ENCODE measurements at places on chromosomes 5 and 9. TPM values are rescaled to one million over a fixed set of nuclear protein-coding genes. Genes with fewer than 3 reads are reported as not detected.

- DNase-seq, result no peak
Observed at GRCh38 chr9:80078826-80079225, 507.1 kb downstream of the TLE4 start.

GRCh38 chr9:40927851-40928802 is 200.4 kb downstream of the FOXD4L6 start:
- no peak for DNase-seq

DNA sequence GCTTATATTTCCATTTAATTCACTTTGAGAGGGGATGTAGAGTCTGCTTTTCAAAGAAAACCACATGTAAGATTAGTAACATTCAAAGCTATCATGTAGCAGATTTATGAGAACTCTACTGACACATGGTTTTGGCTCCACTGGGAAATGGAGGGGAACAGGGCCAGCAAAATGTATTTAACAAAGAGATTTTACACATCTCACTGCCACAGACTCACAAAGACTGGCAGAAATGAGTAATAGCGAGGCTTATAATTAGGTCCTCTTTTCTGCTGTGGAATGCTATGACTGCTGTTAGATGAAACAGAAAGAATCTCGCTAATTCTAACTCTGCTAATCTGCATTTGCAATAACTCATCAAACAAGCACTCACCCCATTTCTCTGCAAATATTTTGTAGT is 4.5 kb downstream of the DAP start:
- DNase-seq, result no peak

DNA sequence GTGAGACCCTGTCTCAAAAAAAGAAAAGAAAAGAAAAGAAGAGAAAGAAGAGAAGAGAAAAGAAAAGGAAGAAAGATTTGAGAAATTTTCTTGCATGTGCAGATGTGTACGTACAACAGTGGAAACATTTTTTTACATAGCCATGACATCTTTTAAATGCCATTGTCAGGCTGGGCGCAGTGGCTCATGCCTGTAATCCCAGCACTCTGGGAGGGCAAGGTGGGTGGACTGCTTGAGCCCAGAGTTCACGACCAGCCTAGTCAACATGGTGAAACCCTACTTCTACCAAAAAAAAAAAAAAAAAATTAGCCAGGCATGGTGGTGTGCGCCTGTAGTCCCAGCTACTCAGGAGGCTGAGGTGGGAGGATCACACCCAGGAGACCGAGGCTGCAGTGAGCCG is 6.6 kb downstream of the LMAN2 start:
- no peak for DNase-seq

GRCh38 chr5:153824909-153825308 is 213.8 kb downstream of the FAM114A2 start:
- no peak for DNase-seq

GRCh38 chr9:38271666-38272241 is 120.7 kb upstream of the ALDH1B1 start:
- no peak for DNase-seq

DNA sequence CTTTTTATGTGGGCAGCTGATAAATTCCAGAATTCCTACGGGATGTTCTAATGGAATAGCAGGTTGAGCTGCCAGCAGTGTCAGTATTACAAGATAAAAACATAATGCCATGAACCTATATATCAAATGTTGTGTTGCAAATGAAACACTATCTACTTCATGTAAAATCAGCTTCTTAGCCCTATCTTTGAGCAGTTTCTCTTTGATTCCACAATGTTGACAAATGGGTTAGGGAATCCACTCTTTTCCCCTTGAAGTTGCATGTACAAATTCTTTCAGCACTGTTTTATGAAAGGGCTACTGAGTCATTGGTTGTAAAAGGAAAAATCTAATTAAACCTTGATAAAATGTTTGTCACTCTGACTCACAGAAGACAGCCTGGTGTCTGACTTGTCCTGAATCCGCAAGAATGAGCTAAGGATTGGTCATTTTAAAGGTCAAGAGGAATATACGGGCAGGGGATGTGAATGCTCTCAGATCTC is 950.6 kb upstream of the NUDT12 start:
- no peak for DNase-seq

- DNase-seq, result no peak
Observed at GRCh38 chr9:71984403-71984802, 73.0 kb downstream of the C9orf85 start.

GRCh38 chr5:8953016-8953415 is 592.9 kb downstream of the SEMA5A start:
- DNase-seq, result no peak

GRCh38 chr5:151212406-151212798 is 11.5 kb downstream of the CCDC69 start:
- no peak for DNase-seq

- no peak for DNase-seq
Observed at GRCh38 chr5:133292300-133292699, 240.5 kb downstream of the HSPA4 start.

DNA sequence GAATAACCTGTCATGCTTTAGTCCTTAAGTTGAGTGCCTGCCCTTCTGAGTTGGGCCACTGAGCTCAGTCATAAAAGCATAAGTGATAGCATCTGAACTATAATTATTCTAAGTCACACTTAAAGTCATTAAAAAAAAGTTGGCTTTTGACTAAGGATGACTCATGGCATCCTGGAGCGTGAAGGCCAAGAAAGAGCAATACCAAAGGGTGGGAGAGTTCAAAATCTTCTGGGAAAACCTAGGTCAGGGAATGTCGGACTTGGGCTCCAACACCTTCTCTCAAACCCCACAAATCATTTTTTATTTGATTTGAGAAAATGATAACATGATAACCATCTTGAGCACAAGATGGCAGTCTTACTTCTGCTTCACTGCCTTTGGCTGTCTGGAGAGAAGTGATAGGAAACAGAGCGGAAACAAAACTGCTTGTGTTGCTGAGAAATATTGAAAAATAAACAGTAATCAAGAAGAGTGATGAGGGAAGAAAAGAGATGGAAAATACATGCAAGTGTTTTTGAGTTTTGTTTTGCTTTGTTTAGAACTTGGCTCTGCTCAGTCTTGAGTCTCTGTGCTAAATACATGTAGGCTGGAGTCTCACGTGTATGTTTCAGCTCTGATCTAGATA is 16.9 kb upstream of the NTRK2 start:
- DNase-seq, result no peak

DNA sequence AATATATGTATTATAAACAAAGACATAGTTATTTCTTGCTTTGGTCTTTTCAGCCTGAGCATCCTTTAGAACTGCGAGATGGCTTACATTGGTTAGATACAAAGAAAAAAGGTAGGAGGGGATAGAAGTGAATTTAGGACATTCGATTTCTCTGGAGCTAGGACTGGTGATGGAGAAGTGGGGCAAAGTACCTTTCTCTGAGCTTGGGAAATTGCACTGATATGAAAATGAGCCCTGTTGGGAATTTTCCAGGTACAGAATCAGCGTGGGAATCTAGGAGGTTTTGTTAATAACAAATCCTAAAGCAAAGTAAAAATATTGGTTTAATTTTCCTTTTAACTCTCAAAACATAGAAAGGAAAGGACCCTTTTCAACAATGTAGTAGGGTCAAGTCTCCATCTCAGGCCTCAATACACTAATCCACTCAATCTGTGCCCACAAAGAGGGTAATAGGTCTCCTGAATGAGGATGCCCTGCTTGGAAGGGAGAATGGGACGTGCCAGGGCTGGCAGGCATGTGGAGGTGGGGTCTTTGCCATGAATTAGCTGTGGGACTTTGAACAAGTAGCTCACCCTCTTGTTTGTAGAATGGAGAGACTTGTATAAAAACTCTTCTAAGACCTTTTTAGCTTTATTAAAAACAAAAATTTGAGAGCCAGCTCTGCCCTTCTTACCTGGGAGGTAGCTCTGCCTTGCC is 17.7 kb downstream of the SNX18 start:
- no peak for DNase-seq

DNA sequence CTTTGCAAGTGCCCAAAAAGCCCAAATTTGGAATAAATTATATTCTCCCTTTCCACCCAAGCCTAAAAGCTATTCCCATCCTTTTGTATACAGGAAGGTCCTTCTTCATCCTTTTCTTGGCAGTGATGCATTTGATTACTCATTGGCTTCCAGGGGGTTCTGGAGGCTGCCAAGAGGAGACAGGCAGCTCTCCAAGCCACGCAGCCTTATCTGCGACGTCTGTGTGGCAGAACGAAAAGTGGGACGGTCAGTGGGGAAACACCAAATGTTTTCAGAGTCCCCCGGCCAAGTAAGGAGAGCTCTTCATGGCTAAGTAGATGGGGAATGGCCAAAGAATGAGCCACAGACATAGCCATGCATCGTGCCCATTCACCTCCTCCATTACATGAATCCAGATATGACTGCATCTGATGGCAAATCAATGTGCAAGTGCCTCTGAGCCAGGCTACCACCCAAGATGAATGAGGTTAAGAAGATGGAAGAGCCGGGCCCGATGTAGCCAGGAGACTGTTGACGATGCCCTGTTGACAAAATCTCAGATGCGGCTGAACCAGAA is 12.1 kb downstream of the ADAM19 start:
- DNase-seq, result no peak

Gene C9orf152
- not detected for total RNA-seq

Gene BRINP1
- total RNA-seq, result 0.37 TPM

Gene TRIM7
- 0.79 TPM for total RNA-seq

Gene VCP
- 175 TPM for total RNA-seq

Gene EPB41L4B
- 47.7 TPM for total RNA-seq

Gene SLC34A3
- total RNA-seq, result not detected

Gene ARHGEF37
- total RNA-seq, result 8.5 TPM

Gene STK32A
- 7.7 TPM for total RNA-seq

Gene RORB
- 2.8 TPM for total RNA-seq

Gene FAXDC2
- total RNA-seq, result 57.2 TPM

Gene STARD4
- total RNA-seq, result 7.3 TPM

Gene NR6A1
- total RNA-seq, result 0.96 TPM

Measured in omental fat pad (tissue), 4 donors.